ENCODE measurements at places on chromosomes 4 and X.

- DNase-seq = no peak
Observed at GRCh38 chrX:52363247-52363883, 5.5 kb upstream of the XAGE2 start.

GRCh38 chrX:33138677-33139249 lies 72.6 kb downstream of the DMD start:
- DNase-seq = no peak

GRCh38 chrX:103722505-103722904 lies 11.8 kb downstream of the TMEM31 start:
- no peak for DNase-seq

GRCh38 chr4:15084780-15085179 lies 82.5 kb downstream of the CPEB2 start:
- no peak for DNase-seq

DNA sequence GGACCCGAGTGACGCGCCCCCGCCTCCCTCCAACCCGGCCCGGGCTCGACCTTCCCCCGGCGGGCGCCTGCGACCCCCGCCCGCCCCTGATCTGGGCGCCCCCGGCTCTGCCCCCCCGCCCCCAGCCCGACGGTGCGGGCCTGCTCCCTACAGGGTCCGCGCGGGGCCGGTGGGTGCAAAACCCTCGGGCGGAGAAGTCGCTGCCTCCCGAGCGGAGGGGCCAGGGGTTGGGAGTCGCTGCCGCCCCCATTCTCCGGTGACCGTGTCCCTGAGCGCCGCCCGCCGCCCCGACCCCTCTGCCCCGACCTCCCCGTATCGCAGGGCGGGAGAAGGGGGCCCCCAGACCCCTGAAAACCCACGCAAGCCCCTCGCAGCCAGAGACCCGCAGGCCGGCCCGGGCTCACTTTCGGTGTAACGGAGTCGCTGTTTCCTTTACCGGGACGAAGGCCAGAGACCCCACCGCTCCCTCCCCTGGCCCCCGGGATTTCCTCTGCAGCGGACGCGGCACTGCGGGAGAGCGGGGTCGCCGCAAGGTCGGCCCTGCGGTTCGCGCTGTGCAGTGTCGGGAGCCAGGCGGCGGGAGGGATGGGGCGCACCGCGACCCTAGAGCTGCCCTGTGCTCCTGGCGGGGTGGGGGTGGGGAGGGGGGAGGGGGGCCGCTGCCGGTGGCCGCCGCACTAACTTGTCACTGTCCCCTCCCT lies 729 bp upstream of the CPLX1 start:
- DNase-seq = no peak

GRCh38 chr4:86011117-86011516 lies 348.7 kb downstream of the MAPK10 start:
- DNase-seq = no peak

DNA sequence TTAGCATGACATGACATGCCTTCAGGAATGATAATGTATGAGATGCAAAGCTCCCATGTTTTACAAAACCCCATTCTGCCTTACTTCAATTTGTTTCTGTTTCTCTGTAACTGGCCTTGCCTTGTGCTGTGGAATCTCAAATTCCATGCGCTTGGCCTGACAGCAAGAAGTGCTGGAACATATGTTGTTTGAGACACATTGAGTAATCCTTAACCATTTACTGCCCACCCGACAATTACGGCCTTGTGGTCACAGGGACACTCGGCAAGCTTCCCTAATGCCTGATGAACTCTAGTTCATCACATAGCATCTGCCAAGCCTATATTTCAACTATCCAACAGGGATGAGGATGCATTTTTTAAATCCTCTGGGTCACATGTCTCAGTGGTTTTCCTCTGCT lies 226.4 kb upstream of the CASK start:
- DNase-seq = no peak

- DNase-seq = no peak
Observed at GRCh38 chr4:139278912-139279759, 889 bp downstream of the MGARP start.
